Epithelial cell of esophagus (primary cell): ENCODE measurements at places on chromosomes 2 and 18.

DNA sequence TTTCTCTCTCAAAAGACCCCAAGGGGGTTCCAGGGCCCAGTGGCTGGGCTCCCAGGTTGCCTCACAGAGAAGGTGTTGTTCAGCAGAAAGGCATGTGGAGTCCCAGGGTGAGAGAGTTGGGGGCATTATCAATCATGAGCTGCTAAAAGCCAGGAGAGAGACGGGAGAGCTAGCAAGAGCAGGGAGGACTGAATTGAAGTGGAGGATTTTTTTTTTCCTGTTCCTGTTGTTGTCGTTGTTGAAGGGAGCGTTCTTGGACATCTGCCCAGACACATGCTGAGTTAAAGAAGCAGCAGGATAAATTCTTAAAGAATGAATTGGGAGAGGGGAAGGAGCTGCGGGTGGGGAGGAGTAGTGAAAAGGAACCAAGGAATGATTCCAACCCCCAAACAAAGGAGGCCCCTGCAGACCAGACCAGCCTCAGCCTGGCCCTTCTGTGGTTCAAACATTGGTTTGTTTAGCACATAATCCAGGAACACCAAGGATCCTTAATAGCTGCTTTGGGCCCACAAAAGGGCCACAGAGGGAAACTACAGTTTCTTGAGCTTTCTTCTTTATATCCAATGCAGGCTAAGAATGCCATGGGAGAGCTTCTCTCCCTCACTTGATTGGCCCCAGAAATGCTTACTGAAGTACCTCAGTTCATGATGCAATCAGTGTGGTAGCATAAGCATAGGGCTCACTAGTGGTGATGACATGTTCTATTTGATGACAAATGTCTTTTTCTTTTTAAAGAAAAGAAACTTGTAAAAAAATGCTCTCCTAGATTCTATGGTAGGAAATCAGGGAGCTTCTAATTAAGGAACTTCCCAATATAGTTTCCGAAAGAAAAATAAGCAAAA, 146.0 kb downstream of the SETBP1 start:
- DNase-seq: peak; percentile 85

DNA sequence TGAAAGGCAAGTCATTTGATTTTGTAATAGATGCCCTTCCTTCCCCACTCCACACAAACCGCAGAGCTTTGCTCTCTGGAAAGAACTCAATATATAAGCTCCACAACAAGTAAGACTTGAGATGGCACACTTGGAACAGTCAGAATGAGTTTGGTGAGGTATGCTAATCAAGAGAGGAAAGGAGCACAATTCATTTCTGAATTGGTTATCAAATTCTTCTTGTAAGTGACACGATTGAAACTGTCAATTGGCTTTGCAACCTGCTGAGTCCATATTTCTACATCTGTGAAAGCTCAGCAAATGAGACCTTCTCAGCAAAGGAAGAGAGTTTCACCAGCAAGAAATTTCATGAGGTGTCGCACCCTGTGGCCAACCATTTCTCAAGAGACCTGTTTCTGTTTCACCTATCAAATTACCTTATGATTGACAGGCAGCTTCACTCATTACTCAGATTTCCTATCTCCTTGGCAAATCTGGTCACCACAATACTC, 19.1 kb downstream of the CTLA4 start:
- DNase-seq: peak; percentile 19

- no peak for DNase-seq
Measured at GRCh38 chr18:75531851-75532459, 104.5 kb upstream of the SMIM21 start.

DNA sequence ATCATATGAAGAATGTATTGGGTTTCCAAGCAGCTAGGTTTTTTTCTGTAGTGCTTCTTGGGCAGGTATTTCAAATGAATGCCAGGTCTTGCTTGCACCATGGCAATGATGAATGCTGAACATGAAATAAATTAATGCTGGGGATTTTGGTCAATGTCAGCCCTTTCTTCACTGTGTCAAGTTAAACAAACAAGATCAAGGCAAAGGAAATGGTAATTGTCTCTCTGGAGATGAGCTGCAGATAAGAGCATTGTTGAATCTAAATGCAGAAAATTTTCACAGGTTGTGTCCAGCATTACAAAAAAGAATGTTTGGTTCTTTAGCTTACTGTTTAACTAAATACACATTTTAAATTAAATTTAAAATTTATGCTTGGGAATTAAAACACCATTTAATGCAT, 144.3 kb downstream of the GPD2 start:
- no peak for DNase-seq

DNA sequence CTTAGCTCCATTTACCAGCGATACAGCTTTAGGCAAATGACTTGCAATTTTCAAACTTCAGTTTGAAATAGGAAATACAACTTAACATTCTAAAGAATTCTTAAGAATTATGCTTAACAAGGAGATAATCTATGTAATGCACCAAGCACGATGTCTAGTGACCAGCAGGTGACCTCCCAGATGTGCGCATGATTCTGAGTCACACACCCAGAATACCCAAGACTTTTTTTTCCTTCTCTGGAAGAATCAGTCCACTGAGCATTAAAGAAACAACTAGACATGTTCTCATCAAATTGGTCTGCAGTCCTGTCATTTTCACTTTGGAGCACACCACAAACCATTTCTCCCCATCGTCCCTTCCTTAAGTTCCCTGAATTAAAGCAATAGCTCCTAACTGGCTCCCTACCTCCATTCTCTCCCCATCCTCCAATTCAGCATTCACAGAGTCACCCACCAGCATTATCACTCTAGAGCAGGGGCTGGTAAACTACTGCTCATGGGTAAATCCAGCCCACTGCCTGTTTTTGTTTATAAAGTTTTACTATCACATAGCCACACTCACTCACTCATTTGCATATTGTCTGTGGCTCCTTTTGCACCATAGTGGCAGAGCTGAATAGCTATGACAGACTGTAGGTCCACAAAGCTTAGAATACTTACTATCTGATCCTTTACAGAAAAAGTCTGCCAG, 13.2 kb downstream of the EVA1A start:
- no peak for DNase-seq

GRCh38 chr2:111226876-111227700, 106.4 kb downstream of the BCL2L11 start:
- DNase-seq: no peak

GRCh38 chr2:18834341-18834740, 245.0 kb upstream of the NT5C1B start:
- DNase-seq: peak; percentile 82
